ENCODE measurements at places on chromosomes 7 and 10.
A peak's percentile ranks its signal among the peaks of the same experiment; 100 is the strongest.

- DNase-seq: no peak
Observed at GRCh38 chr10:12629767-12630165, 280.4 kb downstream of the CAMK1D start.

DNA sequence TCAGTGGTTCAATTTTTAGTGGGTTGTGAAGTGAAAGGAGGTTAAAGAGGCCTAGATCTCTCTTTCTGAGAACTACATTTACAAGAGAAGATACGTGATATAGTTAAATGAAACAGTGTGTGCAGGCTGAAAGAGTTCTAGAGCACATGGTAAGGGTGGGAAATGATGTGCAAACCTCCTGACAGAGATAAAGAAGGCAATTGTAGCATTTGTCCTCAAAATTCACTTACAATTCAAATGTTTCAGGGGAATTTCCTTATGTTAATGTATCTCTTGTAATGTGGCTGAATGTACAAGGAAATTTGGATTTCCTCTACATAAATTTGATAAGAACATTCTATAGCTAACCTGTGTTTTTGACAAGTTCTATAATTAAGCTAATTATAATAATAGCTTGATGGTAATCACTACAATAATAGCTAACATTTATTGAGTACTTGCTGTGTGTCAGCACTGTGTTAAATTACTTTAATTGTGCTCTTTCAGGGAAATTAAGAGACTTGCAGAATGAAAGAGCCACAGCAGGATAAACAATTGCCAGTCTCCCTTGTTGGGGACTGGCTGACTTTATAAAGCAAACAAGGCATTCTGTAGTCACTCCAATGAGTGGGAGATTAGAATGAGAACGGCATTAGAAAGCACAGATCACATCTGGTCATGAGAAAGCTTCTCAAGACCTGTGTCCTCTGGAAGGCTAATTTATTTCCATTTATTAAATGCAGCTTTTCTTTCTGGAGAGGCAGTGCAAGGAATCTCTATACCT is 139.7 kb upstream of the TMEM72 start:
- no peak for DNase-seq

- DNase-seq: no peak
Observed at GRCh38 chr10:3955955-3956617, 171.1 kb upstream of the KLF6 start.

DNA sequence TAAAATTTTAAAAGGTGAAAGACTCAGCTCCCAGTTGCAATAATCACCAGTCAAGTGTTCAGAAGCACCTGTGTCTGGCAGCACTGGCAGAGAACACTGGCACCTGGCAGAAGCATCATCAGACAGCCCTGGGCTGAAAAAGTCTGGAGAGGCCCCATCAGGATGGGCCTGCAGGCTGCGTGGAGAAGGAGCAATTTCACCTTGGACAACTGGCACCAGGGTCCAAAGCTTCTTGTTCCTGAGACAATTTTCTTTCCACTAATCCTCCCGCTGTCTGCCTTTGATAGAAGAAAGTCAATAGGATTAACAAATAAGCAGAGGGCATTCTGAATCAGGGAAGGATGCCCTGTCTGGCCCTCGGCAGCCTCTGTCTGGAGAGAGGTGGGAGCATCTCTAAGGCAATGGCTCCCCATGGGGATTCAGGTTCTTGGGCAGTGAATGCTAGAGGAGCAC is 6.5 kb downstream of the COBL start:
- DNase-seq: no peak

GRCh38 chr7:155785536-155785935 is 26.7 kb downstream of the SHH start:
- no peak for DNase-seq

GRCh38 chr10:31999070-31999660 is 57.1 kb downstream of the KIF5B start:
- DNase-seq: no peak

GRCh38 chr10:15879058-15879457 is 18.8 kb upstream of the MINDY3 start:
- no peak for DNase-seq

DNA sequence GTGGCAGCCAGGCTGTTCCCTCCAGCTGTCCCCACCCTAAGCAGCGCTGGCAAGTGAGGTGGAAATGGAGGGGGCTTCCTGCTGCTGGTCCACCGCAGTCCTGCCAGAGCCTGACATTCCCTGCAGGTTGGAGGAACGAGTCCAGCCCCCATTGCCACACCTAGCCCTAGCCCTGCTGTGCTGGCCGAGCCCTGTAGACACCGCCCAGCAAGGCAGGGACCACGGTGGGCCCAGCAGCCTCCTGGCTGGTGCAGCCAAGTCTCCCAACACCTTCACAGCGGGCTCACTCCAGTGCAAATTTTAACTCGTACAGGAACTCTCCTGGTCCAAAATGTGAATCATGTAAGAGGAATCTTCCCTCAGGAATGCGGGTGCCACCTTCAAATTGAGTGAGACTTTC is 116.3 kb downstream of the PAXIP1 start:
- DNase-seq: no peak

DNA sequence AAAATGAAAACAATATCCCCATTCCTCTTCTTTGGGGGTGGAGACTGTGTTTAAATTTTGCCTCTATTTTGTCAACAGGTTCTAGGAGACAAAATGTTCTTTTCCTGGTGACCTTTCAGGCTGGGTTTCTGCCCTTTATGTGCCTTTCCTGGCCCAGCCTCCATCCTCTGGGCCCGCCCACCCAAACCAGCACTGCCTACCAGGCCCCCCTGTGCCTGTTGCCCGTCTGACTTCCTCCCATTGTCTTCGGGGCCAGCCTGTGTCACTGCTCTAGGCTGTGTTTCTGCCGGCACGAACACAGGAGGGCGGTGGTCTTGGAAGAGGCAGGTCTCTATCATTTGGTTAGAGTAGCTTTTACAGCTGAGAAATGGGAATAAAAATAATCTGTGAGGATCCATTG is 13.9 kb downstream of the TSPAN14 start:
- peak; percentile 75 for DNase-seq

- DNase-seq: no peak
Observed at GRCh38 chr7:85475071-85475470, 288.2 kb upstream of the SEMA3D start.

- DNase-seq: no peak
Observed at GRCh38 chr7:70614237-70615045, 517.5 kb upstream of the GALNT17 start.

DNA sequence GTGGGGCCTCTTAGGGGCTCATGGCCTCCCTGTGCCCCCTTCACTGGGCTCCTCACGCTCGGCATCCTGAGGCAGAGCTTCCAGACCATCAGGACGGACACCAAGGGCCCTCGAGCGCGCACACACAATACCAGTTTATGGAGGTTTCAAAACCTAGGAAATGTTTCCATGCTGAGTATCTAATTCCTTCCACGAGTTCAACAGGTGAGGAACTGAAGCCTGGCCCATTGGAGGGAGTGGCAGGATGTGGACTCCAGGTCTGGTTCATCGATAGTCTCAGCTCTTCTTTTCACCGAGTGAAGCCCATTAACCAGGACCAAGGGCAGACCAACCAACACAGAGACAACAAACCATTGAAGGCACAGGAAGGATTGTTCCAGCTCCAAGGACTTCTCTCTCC is 336.7 kb upstream of the SHH start:
- DNase-seq: no peak

- DNase-seq: no peak
Observed at GRCh38 chr10:89250865-89251408, 638 bp downstream of the LIPA start.

GRCh38 chr7:157676001-157676400 is 339.2 kb downstream of the DNAJB6 start:
- no peak for DNase-seq

DNA sequence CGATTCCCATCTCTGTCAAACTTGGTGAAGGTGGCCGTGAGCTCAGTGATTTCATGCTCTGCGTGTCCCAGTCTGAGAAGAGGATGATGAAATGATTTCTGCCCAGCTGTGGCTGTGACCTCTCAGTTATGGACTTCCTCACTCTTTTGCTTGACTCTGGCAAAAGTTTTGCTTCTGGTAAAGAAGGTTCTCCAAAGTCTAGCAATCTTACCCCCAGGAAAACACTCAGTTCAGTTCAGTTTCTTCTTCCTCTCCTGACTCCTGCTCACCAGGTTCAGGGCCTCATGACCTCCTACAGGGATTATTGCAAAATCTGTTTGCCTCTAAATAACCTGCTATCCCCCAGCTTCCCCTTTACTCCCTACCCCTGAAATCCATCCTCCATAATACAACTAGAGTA is 4.9 kb upstream of the BLOC1S2 start:
- DNase-seq: no peak

GRCh38 chr7:22660732-22661131 is 66.3 kb upstream of the IL6 start:
- DNase-seq: no peak

- no peak for DNase-seq
Observed at GRCh38 chr10:99880080-99880835, 97.8 kb downstream of the ABCC2 start.

DNA sequence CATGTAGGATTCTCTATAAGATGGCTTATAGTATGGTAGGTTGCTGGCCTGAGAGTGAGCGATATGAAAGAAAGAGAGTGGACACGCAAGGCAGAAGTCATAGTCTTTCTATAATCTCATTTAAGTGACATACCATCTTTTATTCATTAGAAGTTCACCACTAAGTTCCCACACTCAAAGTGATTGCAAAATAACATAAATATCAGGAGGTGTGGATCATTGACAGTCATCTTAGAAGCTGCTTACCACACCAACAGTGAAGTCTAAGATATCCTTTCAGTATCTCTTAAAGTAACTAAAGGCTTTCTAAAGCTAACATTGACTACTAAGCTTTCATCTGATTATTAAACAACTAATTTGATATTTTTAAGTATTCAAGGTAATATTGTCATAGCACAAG is 36.9 kb upstream of the GNAI1 start:
- DNase-seq: no peak

GRCh38 chr10:22476601-22477321 is 131.5 kb downstream of the SPAG6 start:
- no peak for DNase-seq

DNA sequence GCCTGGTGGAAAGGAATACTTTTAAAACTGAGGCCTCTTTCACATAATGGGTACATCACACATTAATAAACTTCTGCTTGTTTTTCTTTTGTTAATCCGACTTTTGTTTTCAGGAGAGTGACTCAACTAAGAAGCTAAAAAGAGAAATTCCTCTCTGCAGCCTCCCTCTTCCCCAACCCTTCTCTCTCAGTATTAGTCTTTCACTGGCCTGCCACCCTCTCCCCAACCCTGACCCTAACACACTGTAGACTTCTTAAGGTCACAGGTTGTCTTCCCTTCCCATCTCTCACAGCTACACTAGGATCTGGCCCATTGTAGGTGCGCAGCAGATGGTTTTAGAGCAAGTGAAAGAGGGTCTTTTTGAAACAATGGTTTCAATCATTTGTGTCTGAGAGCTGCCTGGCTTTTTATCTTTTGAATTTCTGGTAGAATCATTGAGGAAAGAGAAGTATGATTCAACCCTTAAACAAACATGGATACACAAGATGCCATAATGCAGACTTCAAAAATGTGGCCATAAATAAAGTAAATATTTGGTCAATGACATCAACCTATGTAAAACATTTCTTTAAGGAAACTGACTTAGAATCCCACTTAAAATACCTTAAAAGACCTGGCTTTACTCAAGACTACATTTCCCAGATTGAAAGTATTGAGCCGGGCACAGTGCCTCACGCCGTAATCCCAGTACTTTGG is 17.9 kb upstream of the FFAR4 start:
- DNase-seq: no peak

DNA sequence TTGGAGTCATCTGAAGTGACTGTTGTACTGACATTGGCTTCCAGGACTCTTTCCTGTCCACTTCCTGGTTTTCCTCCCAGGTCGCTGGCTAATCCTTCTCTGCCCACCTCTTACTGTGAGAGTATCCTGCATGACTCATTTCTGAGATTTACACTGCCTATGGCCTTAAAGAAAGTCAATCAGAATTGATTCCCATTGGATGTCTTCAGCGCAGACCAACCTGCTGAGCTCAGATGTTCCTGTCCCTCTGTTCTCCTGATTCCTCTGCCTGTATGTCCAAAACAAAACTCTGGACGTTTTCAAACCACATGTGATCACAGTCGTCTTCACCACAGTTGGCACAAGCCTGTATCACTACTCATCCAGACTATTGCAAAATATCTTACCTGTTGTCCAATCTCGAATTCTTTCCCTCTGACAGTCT is 262.1 kb downstream of the CREB5 start:
- no peak for DNase-seq

DNA sequence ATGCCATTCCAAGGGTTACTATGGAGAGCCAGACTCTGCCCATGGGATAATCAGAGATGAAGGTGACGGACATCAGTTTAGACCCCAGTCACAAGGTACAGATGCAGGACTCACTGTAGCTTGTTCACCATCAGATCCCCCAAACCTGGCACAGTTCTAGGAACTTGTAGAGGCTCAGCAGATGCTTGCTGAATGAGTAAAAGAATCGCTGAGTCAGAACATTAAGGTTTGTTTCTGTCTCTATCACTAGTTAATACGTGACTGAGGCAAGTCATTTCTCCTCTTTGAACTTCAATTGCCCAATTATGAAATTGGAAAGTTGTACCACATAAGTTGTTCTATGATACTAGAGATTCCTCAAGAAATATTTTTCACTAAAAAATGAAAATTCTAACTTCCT is 65.1 kb downstream of the PPP1R3C start:
- no peak for DNase-seq

DNA sequence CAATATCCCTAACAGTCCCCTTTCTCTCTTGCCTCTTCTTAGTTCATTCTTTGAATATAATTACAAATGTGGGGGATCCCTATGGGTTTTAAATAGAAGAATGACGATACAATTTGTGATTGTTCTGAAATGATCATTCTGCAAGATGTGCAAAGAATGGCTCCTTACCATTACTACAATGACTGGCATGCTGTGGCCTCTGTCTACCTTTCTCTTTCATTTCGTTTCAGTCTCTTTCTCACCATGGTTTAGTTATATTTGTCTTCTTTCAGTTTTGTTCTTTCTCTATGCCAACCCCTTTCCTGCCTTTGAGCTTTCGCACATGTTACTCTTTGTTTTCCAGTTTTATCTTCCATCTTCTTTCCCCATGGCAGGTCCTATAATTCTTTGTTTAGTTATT is 176.5 kb downstream of the SUGCT start:
- DNase-seq: no peak

DNA sequence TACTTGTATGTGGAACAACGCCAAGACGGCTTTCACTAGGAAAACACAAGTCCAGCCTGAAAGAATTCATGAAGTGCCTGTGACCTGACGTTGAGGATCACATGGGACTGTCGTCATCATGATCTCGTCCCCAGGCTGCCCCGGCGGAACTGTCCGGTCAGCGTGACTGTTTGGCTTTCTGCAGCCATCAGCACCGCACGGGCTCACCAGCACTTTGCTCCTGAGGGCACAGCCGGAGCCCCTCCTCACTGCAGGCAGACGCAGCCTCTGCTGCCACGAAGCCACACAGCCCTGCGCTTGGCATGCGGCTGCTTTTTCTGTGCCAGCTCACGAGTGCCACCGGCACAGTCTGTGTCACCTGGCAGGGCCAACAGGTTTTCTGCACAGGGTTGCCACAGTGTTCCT is 9.4 kb upstream of the GET4 start:
- DNase-seq: no peak

GRCh38 chr10:78952686-78953085 is 116.1 kb upstream of the ZMIZ1 start:
- no peak for DNase-seq

- DNase-seq: no peak
Observed at GRCh38 chr7:69638674-69639073, 40.4 kb downstream of the AUTS2 start.
